ENCODE measurements at places on chromosomes 1 and 21.

GRCh38 chr21:45982758-45983648, 1.4 kb downstream of the COL6A1 start:
- no peak for DNase-seq

DNA sequence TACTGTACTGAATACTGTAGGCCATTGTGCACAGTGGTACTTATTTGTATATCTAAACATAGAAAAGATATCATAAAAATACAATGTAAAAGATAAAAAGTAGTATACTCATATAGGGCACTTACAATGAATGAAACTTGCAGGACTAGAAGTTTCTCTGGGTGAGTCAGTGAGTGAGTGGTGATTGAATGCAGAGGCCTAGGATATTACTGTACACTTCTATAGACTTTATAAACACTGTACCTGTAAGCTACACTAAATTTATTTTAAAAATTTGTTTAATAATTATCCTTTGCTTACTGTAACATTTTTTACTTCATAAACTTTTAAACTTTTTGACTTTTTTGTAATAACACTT, 82.5 kb downstream of the FGGY start:
- no peak for DNase-seq

- no peak for DNase-seq
Measured at GRCh38 chr1:175287377-175287776, 94.8 kb upstream of the KIAA0040 start.

GRCh38 chr21:27171707-27172106, 204.8 kb upstream of the ADAMTS5 start:
- DNase-seq, result no peak

- DNase-seq, result no peak
Measured at GRCh38 chr1:19169642-19170041, 40.4 kb downstream of the UBR4 start.

DNA sequence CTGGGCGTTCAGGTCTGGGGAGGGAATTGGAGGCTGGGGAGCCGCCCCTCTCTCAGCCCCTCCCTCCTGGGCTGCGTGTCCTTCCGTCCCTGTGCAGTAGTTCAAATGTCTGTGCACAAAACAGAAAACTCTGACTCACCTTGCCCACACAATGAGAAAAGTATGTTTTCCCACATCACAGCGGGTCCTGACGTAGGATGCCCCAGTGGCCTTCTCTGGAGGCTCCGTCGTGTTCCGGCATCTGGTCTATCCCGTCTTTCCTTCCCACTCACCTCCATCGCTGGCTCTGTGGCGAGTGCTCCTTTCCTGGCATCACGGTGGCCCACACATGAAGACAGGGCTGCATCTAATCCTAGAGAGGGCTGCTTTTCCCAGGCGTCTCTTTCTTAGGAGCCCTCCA, 224.0 kb downstream of the KAZN start:
- no peak for DNase-seq

GRCh38 chr1:234262754-234263105, 110.5 kb upstream of the COA6 start:
- DNase-seq, result no peak

GRCh38 chr1:209610631-209610905, 27.1 kb downstream of the CAMK1G start:
- no peak for DNase-seq

GRCh38 chr1:23163395-23163794, 5.3 kb downstream of the LUZP1 start:
- DNase-seq, result no peak

DNA sequence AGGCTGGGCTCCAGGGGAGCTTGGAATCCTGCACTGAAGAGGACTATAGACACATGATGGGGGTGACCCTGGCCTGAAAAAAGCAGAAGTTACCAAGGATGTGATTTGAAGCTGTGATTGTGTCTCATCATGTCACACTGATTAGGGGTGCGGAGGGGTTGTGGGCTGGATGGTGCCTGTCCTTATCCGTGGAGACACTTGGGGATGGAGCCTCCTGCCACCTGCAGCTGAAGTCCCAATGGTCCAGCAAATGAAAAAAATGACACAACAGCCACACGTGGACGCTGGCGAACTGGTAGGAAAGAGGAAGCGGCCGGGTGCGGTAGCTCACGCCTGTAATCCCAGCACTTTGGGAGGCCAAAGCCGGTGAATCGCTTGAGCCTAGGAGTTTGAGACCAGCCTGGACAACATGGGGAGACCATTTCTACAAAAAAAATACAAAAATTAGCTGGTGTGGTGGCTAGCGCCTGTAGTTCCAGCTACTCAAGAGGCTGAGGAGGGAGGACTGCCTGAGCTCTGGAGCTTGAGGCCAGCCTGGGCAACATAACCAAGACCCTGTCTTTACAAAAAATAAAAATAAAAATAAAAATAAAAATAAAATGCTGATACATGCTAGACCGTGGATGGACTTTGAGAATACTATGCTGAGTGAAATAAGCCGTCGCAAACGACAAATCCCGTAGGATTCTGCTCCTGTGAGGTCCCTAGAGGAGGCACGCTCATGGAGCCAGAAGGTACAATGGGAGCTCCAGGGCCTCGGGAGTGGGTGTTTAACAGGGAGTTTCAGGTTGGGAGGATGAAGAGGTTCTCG, 838 bp upstream of the IBA57 start:
- DNase-seq, result no peak

DNA sequence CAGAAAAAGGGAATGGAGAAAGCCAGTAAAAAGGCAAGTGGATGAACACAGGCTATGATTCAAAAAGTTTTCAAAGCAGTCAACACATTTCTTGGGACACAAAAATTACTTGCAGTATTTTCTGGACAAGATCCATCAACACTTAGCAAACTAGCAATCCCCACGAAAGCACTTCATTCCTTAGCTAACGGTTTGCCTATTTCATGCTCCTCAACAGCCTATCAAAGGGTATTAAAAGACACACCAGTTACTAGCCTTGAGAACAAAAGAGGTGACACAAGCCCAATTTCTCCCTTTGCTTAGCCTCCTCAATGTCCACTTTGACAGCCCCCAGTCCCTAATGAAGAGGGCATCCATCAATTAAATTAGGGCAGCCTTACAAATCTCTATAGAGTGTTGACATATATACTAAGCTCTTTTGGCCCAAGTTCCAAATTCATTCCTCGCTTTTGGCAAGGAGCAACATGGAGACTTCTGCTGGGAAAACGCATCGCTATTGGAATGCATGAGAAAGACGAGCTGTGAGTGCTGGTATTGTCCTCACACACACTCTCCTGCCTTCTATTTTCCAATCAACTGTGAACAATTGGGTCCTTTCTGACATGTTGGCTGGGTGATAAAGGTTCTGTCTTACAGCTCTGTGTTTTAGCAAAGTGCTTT, 180.0 kb downstream of the TNR start:
- no peak for DNase-seq

DNA sequence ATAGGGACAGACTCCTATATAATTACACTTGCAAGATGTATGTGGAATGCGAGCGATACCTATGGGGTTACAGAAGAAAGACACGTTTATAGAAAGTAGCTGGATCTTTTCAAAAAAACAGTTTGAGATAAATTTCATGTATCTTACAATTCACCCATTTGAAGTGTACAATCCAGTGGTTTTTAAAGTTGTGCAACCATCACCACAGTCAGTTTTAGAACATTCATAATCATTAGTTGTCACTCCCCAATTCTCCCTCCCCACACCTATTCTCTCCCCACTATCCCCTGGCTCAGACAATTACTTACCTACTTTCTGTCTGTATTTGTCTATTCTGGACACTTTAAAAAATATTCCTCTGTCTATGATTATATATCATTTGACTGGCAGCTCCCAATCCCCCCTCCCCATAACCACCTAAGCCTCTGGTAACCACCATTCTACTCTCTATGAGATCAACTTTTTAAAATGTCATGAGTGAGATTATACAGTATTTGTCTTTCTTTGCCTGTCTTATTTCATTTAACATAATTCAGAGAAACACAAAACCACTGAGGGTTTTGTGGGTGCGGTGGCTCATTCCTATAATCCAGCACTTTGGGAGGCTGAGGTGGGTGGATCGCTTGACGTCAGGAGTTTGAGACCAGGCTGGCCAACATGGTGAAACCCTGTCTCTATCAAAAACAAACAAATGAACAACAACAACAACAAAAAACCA, 39.1 kb downstream of the MRPS6 start:
- no peak for DNase-seq

DNA sequence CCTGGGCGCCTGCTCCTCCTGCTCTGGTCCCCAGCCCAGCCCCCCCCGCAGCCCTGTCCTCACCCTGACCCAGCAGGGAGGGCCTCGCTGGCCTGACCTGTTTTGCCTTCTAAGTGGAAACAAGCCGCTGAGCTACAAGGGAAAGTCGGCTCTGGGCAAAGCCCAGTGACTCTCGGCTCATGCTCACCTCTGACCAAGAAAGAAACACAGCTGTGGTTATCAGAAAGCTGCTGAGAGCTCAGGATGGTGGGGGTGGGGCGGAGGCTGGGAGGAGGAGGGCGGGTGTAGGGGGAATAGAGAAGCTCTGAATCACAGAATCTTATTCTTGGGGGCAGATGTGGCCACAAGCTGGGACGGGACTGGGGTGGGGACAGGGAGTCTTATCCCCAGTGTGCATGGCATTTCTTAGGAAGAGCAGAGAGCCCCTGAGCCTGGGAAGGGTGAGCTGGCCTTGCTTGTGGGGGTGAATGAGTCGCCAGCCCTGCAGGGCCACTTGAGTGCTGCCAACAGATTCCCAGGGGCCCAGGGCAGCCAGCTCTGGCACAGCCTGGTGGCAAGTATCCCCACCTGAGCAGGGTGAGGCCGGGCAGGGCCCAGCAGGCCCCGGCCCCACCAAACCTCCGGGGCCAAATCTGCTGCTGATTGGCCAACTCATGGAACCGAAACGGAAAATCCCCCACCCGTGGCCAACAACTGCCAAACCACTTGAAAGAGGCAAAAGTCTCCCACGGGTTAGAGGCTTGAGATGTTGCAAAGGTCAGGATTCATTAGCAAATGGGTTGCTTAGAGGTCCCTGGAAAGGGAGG, 120.6 kb downstream of the SPSB1 start:
- peak; percentile 57 for DNase-seq

GRCh38 chr1:212700892-212701819, 1.5 kb upstream of the BATF3 start:
- no peak for DNase-seq

DNA sequence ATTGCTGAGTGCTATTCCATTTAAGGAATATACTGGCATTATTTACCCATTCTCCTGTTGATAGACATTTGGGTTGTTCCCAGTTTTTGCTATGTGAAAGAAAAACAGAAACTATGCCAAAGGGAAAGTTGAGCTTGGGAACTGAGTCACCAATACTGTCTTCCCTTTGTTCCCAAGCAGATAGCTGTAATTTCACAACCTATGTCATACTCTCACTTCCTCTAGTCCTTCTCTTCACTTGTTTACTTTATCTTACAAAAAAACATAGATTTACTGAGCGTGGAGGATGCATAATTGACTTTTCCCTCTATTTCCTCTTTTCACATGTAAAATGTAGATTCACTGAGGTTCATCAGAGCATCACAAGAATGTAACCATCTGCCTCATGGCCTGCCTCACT, 32.4 kb upstream of the PGBD5 start:
- no peak for DNase-seq

DNA sequence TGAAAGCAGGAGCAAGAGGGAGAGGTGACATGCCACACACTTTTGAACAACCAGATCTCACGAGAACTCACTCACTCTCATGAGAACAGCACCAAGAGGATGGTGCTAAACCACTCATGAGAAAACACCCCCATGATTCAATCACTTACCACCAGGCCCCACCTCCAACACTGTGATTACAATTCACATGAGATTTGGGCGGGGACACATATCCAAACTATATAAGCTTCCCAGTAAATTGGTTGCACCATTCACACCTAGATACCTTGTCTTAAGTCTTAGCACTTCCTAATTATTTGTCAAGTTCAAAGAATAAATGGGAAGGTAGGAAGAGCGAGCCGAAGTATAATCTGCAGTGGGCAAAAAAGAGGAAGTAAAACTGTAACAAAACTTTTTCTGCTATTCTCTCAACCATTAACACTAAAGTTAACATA, 34.3 kb downstream of the AMY1C start:
- DNase-seq, result no peak
